ENCODE measurements at places on chromosomes 5 and 9. TPM values are rescaled to one million over a fixed set of nuclear protein-coding genes. Genes with fewer than 3 reads are reported as not detected.
A peak's percentile ranks its signal among the peaks of the same experiment; 100 is the strongest.

Gene SPINK14
- total RNA-seq, result not detected

Gene ENG
- 354 TPM for total RNA-seq

Gene GRM6
- total RNA-seq, result not detected

DNA sequence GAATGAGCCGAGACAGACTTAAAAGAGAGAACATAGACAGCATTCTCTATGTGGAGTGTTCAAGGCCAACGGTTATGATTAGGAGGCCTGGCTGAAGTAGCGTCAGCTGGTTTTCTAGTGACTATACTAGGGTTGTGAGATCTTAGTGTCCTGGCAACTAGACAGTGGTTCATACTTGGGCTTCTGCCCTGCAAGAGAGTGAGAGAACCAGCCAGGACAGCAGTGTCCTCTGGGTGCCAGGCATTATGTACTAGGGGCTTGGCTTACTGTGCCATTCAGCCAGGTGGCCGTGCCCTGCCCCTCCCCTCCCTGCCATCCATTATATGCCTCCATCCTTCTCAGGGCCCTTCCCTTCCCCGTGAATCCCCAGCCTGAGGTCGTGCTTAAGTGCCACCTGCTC lies 56.8 kb downstream of the TRIO start:
- no peak for DNase-seq
- peaks cover 35% of the 10 kb centered on the region for H3K4me1 ChIP-seq
- H3K4me3 ChIP-seq, result no peak overlapping the region
- H3K27ac ChIP-seq, result no peak overlapping the region
- no peaks in the 10 kb centered on the region for H3K27me3 ChIP-seq

Gene FAT2
- 0.03 TPM for total RNA-seq

Gene PTPA
- total RNA-seq, result 132 TPM

DNA sequence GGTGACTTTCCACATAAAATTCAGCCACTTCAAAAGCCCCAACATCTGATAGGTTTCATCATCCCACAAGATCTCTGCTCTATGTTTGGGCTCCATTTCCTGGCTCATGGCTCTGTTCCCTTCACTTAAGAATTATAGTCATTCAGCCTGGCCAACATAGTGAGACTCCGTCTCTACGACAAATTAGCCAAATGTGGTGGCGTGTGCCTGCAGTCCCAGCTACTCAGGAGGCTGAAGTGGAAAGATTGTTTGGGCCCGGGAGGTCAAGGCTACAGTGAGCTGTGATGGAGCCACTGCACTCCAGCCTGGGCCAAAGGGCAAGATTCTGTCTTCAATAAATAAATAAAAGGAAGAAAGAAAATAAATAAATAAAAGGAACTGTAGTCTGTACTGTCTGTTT lies 57.9 kb upstream of the CTSV start:
- no peaks in the 10 kb centered on the region for H3K36me3 ChIP-seq
- DNase-seq, result no peak
- H3K4me3 ChIP-seq, result no peak overlapping the region

DNA sequence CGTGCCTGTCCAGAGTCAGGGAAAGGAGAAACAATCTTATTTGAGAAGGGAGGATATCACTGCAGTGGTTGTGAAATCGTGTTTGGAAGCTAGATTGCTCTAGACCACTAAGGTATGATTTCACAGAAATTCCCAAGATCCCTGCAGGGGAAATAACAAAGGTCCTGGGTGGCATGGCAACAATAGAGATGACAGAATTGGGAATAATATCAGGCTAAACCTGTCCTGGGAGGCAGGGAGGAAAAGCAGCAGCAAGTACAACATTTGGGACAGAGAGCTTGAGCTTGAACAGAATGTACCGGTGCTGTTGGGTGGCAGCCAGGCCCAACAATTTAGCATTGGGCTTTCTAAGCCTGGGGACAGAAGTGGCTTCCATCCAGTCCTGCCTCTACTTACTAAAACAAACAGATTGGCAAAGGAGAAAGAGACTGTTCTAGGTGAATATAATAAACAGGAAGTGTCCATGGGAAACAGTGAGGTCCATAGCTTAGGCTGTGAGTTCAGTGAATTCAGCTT lies 17.0 kb upstream of the ARHGAP26 start:
- H3K27ac ChIP-seq, result no peak overlapping the region
- no peak for DNase-seq
- no peaks in the 10 kb centered on the region for H3K36me3 ChIP-seq
- H3K4me1 ChIP-seq, result peaks cover 6% of the 10 kb centered on the region
- H3K4me3 ChIP-seq, result no peak overlapping the region
- H3K27me3 ChIP-seq, result no peaks in the 10 kb centered on the region

Gene PCDHGA2
- 2.0 TPM for total RNA-seq

- H3K4me1 ChIP-seq, result no peaks in the 10 kb centered on the region
- H3K27me3 ChIP-seq, result no peaks in the 10 kb centered on the region
- no peak overlapping the region for H3K27ac ChIP-seq
Observed at GRCh38 chr9:108515856-108516255, 339.9 kb downstream of the ACTL7B start.

Gene PCDHA5
- total RNA-seq, result 0.37 TPM

Gene EPB41L4B
- total RNA-seq, result 17.7 TPM

Gene SLC6A19
- not detected for total RNA-seq

GRCh38 chr9:90322296-90322695 lies 320.3 kb downstream of the DIRAS2 start:
- no peaks in the 10 kb centered on the region for H3K27me3 ChIP-seq
- no peak for DNase-seq
- no peaks in the 10 kb centered on the region for H3K36me3 ChIP-seq
- H3K4me3 ChIP-seq, result no peak overlapping the region
- H3K4me1 ChIP-seq, result no peaks in the 10 kb centered on the region
- H3K27ac ChIP-seq, result no peak overlapping the region

DNA sequence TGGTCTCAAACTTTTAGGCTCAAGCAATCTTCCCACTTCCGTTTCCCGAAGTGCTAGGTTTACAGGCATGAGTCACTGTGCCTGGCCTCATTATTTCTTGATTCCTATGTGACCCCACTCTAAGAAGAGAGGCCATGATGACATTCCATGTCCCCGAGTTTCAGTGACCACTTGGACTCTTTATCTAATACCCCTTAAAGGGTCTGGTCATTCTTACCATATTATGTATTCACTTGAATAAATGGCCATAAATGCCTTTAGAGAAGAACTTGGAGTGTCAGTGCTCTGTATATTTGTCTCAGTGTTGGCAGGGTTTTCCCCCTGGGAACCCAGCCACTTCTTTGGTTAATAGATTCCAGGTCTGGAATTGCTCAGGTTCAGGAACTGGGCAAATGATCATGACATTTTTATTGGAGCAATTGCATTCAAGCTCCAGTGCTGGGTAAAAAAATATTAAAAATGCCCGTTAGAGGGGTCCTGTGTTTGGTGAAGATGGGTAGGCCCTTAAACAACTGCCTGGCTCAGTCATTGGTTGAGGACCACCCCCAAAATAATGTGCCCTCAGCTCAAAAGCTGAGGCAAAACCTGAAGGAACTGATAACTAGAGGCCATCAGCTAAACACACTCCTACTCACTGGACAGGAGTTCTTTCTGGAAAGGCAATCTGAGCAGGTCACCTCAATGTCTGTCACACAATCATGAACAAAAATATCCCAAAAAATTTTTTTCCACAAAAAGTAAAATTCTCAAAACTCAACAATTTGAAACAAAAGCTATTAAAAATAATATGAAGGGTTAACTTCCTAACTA lies 186.6 kb upstream of the ZNF608 start:
- H3K4me3 ChIP-seq, result no peak overlapping the region
- no peaks in the 10 kb centered on the region for H3K36me3 ChIP-seq
- H3K4me1 ChIP-seq, result no peaks in the 10 kb centered on the region
- DNase-seq, result no peak

DNA sequence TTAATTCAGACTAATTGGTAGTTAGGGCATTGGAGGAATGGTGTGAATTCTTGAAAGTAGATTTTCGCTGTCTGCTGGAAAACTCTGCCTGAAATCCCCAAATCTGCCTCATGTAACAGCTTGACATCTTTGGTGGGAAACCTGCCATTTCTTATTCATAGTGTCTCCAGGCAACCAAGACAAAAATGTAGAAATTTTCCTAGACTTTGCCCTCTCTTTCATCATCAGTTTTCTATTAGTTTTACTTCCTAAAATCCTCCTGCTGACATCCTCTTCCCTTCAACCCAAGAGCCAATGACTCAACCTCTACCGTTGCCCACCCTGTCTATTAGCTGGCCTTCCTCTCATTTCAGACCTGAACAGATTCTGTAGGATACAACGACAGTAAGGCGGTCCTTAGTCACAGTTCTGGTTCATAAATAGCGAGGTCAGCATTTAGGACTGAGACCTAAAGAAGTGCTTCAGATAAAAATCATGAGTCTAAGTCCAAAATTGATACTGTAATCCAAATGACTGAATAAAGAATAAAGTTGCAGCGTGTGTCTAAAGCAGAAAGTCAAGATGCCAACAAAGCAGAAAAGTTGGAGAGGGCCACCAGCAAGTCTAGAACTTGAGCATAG lies 133.9 kb downstream of the MUSK start:
- no peak overlapping the region for H3K27ac ChIP-seq
- DNase-seq, result peak; percentile 35
- no peak overlapping the region for H3K4me3 ChIP-seq
- H3K4me1 ChIP-seq, result no peaks in the 10 kb centered on the region
- no peaks in the 10 kb centered on the region for H3K27me3 ChIP-seq

Gene N4BP3
- 6.2 TPM for total RNA-seq

- H3K36me3 ChIP-seq, result no peaks in the 10 kb centered on the region
- H3K27ac ChIP-seq, result no peak overlapping the region
- no peak overlapping the region for H3K4me3 ChIP-seq
Observed at GRCh38 chr5:135503871-135504270, 31.9 kb downstream of the NEUROG1 start.

DNA sequence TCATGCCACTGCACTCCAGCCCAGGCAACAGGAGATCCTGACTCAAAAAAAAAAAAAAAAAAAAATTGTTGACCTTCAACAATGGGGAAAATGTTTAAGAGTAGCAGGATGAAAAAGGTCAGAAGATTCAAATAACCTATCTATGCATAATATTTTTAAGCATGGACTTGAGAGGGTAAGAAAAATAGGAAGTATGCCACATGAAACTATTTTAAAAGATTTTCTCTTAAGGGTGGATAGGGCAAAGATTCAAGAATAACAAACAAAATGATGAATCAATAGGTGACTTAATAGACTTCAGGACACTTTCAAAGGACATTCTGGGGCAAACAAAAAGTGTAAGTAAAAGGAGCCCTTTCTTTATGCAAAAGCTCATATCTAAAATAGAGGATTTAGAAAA lies 3.2 kb downstream of the TEX48 start:
- H3K4me3 ChIP-seq, result no peak overlapping the region
- DNase-seq, result no peak
- H3K4me1 ChIP-seq, result no peaks in the 10 kb centered on the region

Gene ELOVL7
- total RNA-seq, result 10.9 TPM

Gene GADD45G
- 11.2 TPM for total RNA-seq

Gene GARIN3
- total RNA-seq, result not detected

DNA sequence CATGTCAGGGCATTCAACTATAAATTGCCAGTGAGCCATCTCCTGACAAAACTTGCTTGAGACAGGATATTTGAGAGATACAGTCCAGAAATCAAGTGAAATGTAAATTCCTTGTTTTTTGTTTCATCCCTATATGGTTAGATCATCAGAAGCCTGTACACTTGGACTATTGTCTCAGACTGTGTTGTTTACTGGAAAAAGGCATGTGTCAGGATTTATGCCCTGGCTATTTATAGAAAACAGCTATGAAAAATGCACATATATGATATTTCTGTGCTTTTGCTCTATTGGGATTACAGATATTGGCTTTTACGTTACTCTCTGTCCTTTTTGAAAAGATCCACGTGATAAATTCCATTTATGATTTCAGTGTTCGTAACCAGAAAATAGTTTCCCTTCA lies 44.2 kb downstream of the IL31RA start:
- H3K4me1 ChIP-seq, result peaks cover 8% of the 10 kb centered on the region
- no peak overlapping the region for H3K4me3 ChIP-seq
- DNase-seq, result no peak
- no peaks in the 10 kb centered on the region for H3K27me3 ChIP-seq
- no peaks in the 10 kb centered on the region for H3K36me3 ChIP-seq

DNA sequence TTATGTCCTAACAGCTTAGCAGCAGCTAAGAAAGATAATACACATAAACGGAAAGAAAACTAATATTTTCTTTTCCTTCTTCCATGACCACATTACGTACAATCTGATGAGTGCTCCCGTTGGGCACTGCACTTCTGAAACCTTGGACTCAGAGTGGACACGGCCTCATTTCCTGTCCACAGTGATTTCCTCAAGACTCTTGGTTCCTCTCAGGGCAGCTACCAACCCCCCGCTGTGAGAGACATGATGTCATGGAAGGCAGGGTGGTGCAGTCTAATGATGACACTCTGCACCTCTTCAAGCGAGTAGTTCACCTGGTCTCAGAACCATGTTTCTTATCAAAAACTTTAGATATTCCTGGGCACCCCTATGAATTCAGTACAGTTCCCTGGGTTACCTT lies 68.7 kb upstream of the CTSL start:
- H3K27me3 ChIP-seq, result no peaks in the 10 kb centered on the region
- H3K4me3 ChIP-seq, result no peak overlapping the region
- H3K27ac ChIP-seq, result no peak overlapping the region
- DNase-seq, result no peak
- H3K4me1 ChIP-seq, result no peaks in the 10 kb centered on the region

Gene ZNG1E
- total RNA-seq, result 29.4 TPM

Gene KIF3A
- 8.9 TPM for total RNA-seq

GRCh38 chr5:55230086-55230629 lies 3.0 kb upstream of the MCIDAS start:
- H3K4me3 ChIP-seq, result no peak overlapping the region
- H3K4me1 ChIP-seq, result peaks cover 54% of the 10 kb centered on the region
- no peak for DNase-seq
- H3K36me3 ChIP-seq, result no peaks in the 10 kb centered on the region
- no peak overlapping the region for H3K27ac ChIP-seq

Gene CORO2A
- 14.9 TPM for total RNA-seq

GRCh38 chr9:123925819-123926218 lies 4.1 kb downstream of the DENND1A start:
- H3K4me1 ChIP-seq, result peaks cover 45% of the 10 kb centered on the region
- no peak for DNase-seq
- no peak overlapping the region for H3K27ac ChIP-seq
- no peak overlapping the region for H3K4me3 ChIP-seq
- H3K27me3 ChIP-seq, result no peaks in the 10 kb centered on the region

Gene OGN
- total RNA-seq, result 41.2 TPM

Gene ACOT12
- not detected for total RNA-seq

- H3K4me1 ChIP-seq, result no peaks in the 10 kb centered on the region
- no peak overlapping the region for H3K27ac ChIP-seq
- DNase-seq, result no peak
- no peaks in the 10 kb centered on the region for H3K27me3 ChIP-seq
Observed at GRCh38 chr5:9529041-9529480, 16.8 kb downstream of the SEMA5A start.

DNA sequence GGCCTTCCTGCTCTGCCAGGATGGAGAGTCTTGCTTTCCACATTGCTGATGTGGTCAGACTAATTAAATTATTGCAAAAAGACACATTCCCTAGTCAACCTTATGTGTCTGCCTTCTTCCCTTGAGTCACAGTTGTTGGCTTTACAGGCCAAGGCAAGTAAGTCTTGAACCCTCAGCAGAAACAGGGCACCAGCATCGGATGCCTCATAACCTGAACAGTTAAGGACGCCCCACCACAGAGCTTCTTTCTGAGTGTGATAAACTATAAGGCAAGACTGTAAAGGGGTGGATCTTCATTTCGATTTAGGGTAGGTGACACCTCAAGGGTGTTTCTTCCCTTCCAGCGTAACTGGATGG lies 670 bp upstream of the KIF2A start:
- no peaks in the 10 kb centered on the region for H3K36me3 ChIP-seq
- H3K4me3 ChIP-seq, result peak overlapping the region; percentile 99
- H3K27me3 ChIP-seq, result no peaks in the 10 kb centered on the region
- peak overlapping the region; percentile 92 for H3K27ac ChIP-seq

All from left lung (tissue), 14 donors.